ENCODE measurements at places on chromosomes 11 and 22. TPM values are rescaled to one million over a fixed set of nuclear protein-coding genes. Genes with fewer than 3 reads are reported as not detected.

GRCh38 chr11:128723531-128723930, 29.7 kb downstream of the FLI1 start:
- no peak overlapping the region for H3K27ac ChIP-seq
- no peaks in the 10 kb centered on the region for H3K27me3 ChIP-seq
- H3K4me3 ChIP-seq: no peak overlapping the region
- H3K36me3 ChIP-seq: no peaks in the 10 kb centered on the region
- H3K4me1 ChIP-seq: no peaks in the 10 kb centered on the region
- DNase-seq: no peak

GRCh38 chr11:119047205-119047604, 9.8 kb downstream of the HYOU1 start:
- H3K27ac ChIP-seq: no peak overlapping the region
- no peak for DNase-seq
- H3K4me1 ChIP-seq: no peaks in the 10 kb centered on the region
- no peak overlapping the region for H3K4me3 ChIP-seq
- no peaks in the 10 kb centered on the region for H3K27me3 ChIP-seq
- H3K36me3 ChIP-seq: peaks cover 33% of the 10 kb centered on the region

The CDKN1C gene
- total RNA-seq: 7.6 TPM

GRCh38 chr11:108865406-108865805, 200.5 kb downstream of the DDX10 start:
- no peaks in the 10 kb centered on the region for H3K27me3 ChIP-seq
- no peaks in the 10 kb centered on the region for H3K36me3 ChIP-seq
- H3K4me1 ChIP-seq: no peaks in the 10 kb centered on the region
- H3K27ac ChIP-seq: no peak overlapping the region
- no peak overlapping the region for H3K4me3 ChIP-seq

The BSCL2 gene
- 201 TPM for total RNA-seq

The C11orf68 gene
- total RNA-seq: 43.9 TPM

DNA sequence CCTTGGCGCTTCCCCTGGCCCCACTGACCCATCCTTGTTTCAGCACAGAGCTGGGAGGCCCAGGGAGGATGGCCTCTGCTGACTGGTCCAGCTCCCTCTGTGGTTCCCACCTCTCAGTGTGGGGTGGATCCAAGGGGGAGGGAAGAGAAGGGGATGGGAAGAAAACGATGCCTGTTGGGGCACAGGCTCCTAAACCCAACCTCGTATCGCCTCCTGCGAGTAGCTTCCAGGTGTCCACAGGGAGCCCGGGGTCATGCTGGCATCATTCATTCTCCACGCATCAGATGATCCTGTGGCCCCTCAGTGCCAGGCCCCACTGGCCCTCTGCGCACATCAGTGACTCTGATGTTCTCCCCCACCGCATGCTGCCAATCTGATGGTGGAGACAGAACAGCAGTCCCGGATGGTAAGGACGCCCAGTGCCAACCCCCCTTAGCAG, 5.1 kb downstream of the MYEOV start:
- H3K27ac ChIP-seq: peak overlapping the region; percentile 98
- peaks cover 65% of the 10 kb centered on the region for H3K4me1 ChIP-seq
- H3K4me3 ChIP-seq: peak overlapping the region; percentile 97
- H3K27me3 ChIP-seq: no peaks in the 10 kb centered on the region
- peak; percentile 65 for DNase-seq

- no peak for DNase-seq
- no peaks in the 10 kb centered on the region for H3K4me1 ChIP-seq
- no peak overlapping the region for H3K27ac ChIP-seq
- H3K27me3 ChIP-seq: no peaks in the 10 kb centered on the region
- no peak overlapping the region for H3K4me3 ChIP-seq
Observed at GRCh38 chr11:70278994-70279393, 8.5 kb downstream of the PPFIA1 start.

The GGT5 gene
- not detected for total RNA-seq

DNA sequence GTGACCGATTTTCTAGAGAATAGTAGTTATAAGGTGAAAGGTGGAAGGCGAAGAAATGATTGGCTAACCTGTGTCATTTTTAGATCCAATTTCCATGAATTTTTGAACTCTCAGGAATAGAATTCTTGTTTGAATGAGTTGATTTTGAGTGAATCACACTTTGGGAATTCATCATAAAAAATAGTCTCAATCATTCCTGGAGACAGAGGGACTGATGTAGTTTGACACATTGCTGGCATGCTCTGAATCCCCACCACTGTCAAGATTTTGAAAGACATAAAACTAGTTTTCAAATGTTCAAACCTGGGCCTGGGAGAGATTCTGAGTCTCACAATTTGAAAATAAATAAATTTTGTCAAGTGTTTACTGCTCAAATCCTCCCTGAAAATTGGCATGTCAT, 861.4 kb upstream of the RAG2 start:
- H3K36me3 ChIP-seq: no peaks in the 10 kb centered on the region
- no peak overlapping the region for H3K27ac ChIP-seq
- H3K4me1 ChIP-seq: no peaks in the 10 kb centered on the region
- no peak overlapping the region for H3K4me3 ChIP-seq
- no peaks in the 10 kb centered on the region for H3K27me3 ChIP-seq

GRCh38 chr11:96869207-96869606, 479.4 kb downstream of the JRKL start:
- no peaks in the 10 kb centered on the region for H3K36me3 ChIP-seq
- no peaks in the 10 kb centered on the region for H3K4me1 ChIP-seq
- H3K27me3 ChIP-seq: no peaks in the 10 kb centered on the region

DNA sequence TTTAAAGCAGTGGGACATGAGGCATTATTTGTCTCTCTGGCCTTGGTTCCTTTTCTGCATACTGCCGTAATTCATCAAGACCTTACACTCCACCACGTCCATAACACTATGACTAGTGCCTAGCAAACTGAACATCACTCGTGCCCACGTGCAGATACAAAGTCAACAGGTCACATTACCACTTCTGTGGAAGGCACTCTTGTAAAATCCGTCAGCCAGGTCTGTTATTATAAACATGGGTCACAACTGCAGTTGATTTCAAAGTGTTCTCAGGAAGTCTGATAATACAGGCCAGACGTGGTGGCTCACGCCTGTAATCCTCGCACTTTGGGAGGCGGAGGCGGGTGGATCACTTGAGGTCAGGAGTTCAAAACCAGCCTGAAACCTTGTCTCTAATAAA, 14.1 kb downstream of the VSIG10L2 start:
- no peak for DNase-seq
- no peaks in the 10 kb centered on the region for H3K4me1 ChIP-seq
- no peaks in the 10 kb centered on the region for H3K36me3 ChIP-seq
- H3K27ac ChIP-seq: no peak overlapping the region

Measured in PC-9 (cell line).